ENCODE measurements at places on chromosomes 1 and 21.
A peak's percentile ranks its signal among the peaks of the same experiment; 100 is the strongest.

DNA sequence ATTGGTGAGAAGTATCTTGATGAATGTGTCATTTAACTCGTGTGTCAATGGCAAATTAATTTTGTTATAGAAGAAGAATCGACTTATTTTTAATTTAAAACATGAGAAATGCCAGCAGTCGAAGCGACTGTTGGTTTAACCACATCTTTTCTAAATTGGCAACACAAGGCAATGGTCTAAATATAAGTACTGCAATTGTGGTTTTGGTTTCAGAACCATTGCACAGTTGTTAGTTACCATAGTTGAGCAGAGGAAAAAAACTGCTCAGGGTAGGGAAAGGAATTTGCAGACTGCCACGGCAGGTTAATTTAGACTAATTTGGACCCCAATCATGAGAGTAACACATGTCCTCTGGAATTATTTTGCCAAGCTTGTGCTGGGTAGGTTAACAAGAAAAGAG, 185.6 kb upstream of the RUNX1 start:
- DNase-seq, result no peak

GRCh38 chr1:87318806-87319205, 9.9 kb upstream of the LMO4 start:
- no peak for DNase-seq

DNA sequence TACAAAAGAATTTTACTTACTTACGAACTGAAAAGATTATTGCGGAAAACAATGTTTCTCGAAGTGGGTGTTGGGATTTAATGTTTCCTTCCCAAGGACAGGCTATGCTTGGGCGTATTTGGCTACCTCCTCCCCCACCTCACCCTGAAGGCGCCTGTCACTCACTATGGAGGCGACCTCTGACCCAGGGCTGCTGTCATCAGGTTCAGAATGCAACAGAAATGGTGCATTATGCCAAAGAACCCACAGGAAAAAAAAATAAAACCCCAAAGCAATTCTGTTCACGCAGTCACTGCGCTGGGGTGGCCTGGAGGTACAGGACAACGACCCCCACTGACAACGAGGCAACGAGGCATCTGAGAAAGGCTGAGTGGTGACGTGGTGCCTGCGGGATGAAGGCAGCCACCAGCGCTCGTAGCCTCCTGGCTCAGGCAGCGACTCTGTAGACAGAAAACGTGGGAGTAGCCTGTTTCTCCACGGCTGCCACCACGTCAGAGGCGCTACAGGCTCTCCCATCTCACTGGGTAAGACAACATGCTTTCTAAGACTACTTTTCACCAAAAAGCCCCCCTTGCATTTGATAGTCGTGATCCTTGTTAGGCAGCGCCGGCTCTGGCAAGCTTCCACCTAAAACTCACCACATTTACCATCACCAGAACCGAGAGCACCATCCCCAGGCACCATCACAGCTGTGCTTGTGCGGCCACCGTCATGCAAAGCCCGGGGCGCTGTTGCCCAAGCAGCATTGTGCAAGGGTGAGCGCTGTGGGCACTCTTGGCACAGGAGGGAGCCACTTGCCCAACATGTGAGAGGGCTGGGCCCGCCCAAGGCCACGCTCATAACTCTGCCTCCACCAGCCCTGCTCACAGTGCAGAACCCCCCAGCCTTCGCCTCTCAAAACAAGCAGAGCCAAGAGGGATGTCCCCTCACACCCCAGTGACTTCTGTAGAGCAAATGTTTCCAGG, 14.3 kb downstream of the NADK start:
- no peak for DNase-seq

- DNase-seq, result no peak
Measured at GRCh38 chr1:213464786-213465460, 413.9 kb downstream of the RPS6KC1 start.

- DNase-seq, result no peak
Measured at GRCh38 chr21:45073301-45074047, 906 bp upstream of the ADARB1 start.

DNA sequence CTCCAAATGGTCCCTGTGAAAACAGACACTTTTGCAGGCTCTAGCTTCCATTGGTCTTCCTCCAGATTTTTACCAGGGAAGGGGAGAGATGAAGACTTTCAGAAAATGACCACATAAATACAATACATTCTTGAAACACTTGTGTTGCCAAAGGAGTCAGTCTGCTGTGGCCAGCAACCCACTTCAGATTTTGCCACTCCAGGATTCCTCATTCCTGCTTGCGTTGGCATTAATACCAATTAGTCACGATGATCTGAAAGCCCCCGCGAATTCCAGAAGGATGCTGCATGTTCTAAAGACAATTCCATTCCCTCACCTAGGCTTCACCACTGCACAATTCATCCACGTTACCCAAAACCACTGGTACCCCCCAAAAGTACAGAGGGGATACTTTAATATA, 7.9 kb upstream of the BACE2 start:
- no peak for DNase-seq

DNA sequence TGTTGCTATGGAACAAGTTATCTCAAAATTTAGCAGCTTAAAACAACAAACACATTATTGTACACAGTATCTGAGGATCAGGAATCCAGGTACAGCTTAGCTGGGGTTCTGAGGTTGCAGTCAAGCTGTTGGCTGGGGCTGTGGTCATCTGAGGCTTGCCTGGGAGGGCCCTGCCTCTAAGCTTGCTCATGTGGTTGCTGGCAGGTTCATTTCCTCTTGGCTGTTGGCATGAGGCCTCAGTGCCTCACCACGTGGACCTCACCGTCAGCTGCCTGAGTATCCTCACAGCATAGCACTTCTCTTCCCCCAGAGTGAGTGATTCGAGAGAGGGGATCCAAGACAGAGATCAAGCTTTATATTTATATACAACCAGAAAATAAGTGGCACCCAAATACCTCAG, 18.6 kb downstream of the NTPCR start:
- no peak for DNase-seq

- DNase-seq, result no peak
Measured at GRCh38 chr1:71285529-71285928, 204.7 kb upstream of the ZRANB2 start.

GRCh38 chr1:21114431-21114830, 62.3 kb downstream of the EIF4G3 start:
- DNase-seq, result no peak

GRCh38 chr1:43998000-43998378, 6.6 kb downstream of the CCDC24 start:
- no peak for DNase-seq

DNA sequence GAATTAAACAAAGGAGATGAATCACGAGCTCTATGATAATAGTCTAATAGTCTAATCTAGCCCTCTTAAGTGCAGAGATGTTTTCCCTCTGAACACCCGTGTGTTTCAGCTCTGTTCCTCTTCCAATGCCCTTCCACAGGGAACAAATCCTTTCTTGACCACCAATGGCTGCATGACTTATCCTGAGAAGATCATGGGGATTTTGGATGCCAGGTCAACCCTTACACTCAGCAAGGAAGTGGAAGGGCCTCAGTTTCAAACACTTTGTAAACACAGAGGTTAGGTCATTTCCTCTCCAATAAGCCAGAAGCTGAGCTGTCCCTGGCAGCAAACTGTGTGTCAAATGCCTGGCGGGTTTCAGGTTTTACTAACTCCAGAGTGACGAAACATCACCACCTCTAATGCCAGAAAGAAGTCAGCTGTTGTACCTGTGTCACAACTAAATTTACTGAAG, 200.0 kb downstream of the GABPA start:
- DNase-seq, result peak; percentile 19

DNA sequence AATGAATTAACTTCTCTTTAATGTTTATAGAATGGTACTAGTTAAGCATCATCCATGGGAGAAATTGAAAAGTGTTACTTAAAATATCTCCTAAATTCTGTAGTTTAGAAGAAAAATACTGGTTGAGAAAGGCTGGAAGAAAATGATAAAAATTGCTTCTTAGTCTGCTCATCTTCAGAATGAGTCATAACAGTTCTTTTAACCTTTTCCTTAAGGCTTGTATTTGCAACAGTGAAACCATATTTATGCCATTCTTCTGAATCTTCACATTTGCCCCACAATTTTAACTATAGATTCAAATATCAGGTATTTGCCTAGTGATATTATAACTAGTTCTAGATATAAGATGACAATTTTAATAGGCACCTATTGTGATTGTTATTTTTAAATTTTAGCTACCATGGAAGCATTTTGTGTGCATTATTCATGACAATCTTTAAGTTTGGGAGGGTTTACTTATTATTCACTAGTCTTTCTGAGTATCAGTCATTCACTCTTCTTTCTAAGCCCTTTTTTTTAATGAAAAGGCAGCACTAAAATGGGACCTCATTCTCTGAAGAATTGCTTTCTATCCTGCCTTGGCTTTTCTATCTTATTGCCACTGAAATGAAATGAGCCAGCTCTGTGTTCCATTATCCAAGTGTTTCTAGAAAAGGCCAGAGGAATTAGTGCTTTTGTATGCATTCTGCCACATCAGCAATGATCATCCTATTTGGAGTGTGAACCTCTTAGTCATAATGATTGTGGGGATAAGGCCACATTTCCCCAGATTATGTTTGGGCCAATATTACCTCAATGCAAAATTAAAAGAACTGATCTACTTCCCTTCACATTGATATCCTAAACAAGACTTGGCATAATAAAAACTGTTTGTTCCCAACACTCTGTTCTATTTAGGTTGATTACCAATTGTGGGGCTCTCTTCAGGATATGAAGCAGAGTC, 58.4 kb downstream of the SAMSN1 start:
- no peak for DNase-seq

- DNase-seq, result no peak
Measured at GRCh38 chr1:37098237-37098636, 63.9 kb upstream of the GRIK3 start.

DNA sequence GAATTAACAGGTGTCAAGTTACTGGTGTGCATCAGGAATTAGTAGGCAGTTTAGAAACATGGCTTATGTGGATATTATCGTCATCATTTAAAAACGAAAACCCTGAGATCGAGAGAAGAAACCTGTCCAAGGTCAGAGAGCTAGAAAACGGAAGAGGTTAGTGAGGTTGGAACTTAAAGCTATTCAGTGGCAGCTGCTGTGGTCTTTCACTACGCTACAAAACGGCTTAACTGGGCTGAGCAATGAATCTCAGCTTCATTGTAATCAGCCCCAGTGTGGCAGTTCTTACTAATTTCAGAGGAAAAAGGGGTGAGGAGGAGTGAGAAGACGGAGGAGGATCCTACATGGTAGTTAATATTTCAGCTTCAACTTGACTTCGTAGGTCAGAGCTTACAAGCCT, 77.9 kb downstream of the DAB1 start:
- no peak for DNase-seq

DNA sequence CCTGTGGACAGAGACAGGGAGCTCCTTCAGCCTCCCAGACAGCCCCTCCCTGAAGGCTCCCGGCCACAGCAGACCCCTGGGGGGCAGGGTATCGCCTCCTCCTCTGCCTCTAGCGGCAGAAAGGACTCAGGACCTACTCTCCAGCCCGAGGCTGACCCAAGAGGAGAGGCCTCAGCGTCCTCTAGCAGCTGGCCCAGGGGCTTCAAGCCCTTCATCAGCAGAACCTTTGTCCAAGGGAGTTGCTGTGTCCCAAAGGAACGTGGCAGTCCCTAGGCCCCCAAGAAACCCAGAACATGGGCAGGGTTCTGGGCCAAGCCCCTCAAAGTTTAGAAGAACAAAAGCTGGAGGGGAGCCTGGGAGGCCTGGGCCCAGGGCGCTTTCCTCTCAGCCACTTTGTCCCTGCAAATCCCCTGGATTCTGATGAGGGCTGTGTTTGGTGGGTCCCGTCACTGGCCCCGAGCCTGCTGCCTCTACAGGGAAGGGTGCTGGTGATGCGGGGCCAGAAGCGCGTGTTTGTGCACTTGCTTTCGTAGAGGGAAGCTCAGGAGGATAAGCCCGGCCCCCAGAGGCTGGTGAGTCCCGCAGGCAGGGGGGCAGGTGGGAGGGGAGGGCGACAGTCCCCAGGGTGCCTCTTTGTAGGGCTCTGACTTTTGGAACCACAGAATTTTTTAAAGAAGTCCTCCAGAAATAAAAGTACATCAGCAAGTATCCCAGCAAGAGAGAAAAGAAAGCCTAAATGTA, 13.3 kb downstream of the ITGB2 start:
- DNase-seq, result no peak

- no peak for DNase-seq
Measured at GRCh38 chr1:203169770-203170520, 5.7 kb downstream of the MYBPH start.

GRCh38 chr1:67723126-67723525, 38.1 kb downstream of the GADD45A start:
- DNase-seq, result no peak

DNA sequence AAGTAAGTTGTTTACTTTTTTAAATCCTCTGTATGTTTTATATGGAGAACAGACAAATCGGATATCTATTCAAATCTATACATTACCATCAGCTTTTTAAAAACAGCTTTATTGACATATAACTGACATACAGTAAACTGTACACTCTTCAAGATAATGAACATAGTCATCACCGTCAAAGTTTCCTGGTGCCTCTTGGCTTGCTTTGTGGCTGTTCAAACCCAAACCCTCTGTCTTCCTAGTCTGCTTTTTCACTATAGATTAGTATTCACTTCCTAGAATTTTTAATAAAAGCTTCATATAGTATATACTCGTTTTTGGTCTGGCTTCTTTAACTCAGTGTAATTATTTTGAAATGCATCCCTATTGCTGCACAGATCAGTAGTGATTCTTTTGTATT, 56.4 kb upstream of the TPTE start:
- no peak for DNase-seq

- DNase-seq, result no peak
Measured at GRCh38 chr1:54249819-54250435, 50.0 kb downstream of the MRPL37 start.

DNA sequence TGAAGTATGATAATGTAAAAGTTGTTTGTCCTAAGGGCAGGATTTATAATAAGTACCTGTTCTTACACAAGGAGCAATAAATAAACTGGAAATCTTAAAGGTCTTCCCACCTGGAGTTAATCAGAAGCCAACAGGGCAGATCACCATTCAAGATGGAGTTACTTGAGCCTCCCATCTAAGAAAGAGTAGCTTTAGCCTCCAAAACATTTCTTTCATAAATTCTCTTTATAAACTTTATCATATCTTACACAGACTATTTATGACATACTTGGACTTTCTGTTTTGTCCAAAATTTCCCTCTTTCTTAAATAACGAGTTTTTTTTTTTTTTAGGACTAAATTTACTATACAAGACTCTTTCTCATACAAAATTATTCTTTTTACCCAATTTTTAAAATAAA, 18.5 kb downstream of the OR2T1 start:
- DNase-seq, result no peak

- DNase-seq, result no peak
Measured at GRCh38 chr1:79790950-79791349, 784.4 kb upstream of the ADGRL4 start.

- no peak for DNase-seq
Measured at GRCh38 chr1:234627009-234627950, 17.3 kb upstream of the IRF2BP2 start.

Data from right lung (tissue), 10 donors.